Endothelial cell of umbilical vein (primary cell): ENCODE measurements at places on chromosomes 4 and X.

GRCh38 chr4:152258804-152259708 lies 276.8 kb downstream of the FBXW7 start:
- H3K4me3 ChIP-seq: no peak overlapping the region
- peak overlapping the region; percentile 96 for H3K27ac ChIP-seq
- H3K4me1 ChIP-seq: peaks cover 47% of the 10 kb centered on the region
- no peaks in the 10 kb centered on the region for H3K27me3 ChIP-seq
- peak; percentile 94 for DNase-seq

DNA sequence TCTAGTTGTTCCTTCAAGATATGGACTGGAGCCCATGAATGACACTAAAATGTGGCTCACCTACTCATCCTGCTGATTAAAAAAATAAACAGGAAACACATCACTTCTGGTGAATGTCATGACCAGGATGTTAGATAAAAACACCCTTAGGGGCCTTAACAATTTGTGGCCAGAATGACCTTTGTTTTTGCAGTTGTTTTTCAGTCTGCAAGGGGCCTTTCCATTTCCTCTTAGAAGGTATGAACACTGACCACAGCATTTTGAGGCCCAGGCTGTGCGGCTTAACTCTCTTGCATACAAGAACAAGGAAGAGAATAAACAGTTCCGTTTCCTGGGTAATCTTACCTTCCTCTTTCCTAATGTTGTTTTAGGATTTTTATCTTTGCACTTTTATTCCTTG lies 113.2 kb downstream of the IL1RAPL2 start:
- H3K36me3 ChIP-seq: no peaks in the 10 kb centered on the region
- H3K4me3 ChIP-seq: no peak overlapping the region
- no peak for DNase-seq
- H3K27me3 ChIP-seq: no peaks in the 10 kb centered on the region

GRCh38 chrX:24243188-24243587 lies 70.7 kb downstream of the SUPT20HL2 start:
- H3K27me3 ChIP-seq: no peaks in the 10 kb centered on the region
- no peak overlapping the region for H3K4me3 ChIP-seq
- no peaks in the 10 kb centered on the region for H3K36me3 ChIP-seq
- no peaks in the 10 kb centered on the region for H3K4me1 ChIP-seq
- no peak overlapping the region for H3K27ac ChIP-seq
- DNase-seq: no peak

DNA sequence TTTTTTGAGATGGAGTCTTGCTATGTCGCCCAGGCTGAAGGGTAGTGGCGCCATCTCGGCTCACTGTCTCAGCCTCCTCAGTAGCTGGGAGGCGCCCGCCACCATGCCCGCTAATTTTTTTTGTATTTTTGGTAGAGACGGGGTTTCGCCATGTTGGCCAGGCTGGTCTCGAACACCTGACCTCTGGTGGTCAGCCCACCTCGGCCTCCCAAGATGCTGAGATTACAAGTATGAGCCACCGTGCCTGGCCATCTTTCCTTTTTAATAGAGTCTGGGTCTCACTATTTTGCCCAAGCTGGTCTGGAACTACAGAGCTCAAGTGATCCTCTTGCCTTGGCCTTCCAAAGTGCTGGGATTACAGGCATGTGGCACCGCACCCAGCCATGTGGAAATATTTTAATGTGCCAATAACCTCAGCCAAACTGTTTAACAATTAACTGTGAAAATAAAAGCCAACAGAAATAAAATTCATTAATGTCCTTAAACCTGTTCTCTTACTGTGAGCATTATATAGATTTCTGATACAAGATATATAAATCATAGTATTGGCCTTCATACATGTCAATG lies 16.3 kb downstream of the PDS5A start:
- no peaks in the 10 kb centered on the region for H3K4me1 ChIP-seq
- H3K4me3 ChIP-seq: no peak overlapping the region
- DNase-seq: no peak
- H3K36me3 ChIP-seq: no peaks in the 10 kb centered on the region

DNA sequence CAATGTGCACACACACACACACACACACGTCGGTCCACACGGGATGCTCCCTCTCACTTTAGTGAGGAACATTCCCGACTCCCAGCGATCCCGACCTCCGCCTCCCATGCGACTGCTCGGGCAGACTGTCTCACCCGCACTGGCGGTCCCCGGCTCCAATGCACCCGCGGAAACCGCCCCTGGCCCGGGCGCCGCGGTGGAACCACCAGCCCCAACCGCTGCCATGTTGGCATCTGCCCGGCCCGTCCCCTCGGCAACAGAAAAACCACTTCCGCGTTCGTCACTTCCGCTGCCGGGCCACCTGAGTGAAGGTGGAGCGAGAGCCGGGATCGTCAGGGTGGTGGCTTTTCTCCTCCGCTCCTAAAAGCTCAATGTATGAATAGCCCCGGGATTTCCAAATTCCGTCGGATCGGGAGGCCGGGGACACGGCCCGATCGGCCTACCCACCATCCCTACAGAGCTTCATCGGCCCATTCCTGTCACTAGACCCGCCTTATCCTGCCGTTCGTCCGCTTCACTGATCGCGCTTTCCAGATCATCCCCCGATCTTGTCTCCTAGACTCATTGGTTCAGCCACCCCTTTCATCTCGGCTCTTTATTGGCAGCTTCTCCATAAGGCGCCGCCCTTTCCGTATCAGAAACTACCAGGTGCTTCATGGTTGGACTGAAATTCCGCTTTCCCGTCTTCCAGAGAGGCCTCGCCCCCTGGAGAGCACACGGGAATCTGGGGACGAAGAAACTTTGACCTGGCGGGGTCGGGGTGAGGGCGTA lies at the start of gene SLC35A2:
SLC35A2 (minus strand) TSS at position 235 of the 771 bp plus-strand sequence; CDS start at position 225, 10 bp downstream.
- peak; percentile 75 for DNase-seq
- H3K27ac ChIP-seq: peak within 1 kb of the TSS; percentile 49
- H3K36me3 ChIP-seq: no peaks in the 10 kb centered on the region
- H3K4me3 ChIP-seq: peak within 1 kb of the TSS; percentile 45
- peaks cover 9% of the 10 kb centered on the region for H3K4me1 ChIP-seq

DNA sequence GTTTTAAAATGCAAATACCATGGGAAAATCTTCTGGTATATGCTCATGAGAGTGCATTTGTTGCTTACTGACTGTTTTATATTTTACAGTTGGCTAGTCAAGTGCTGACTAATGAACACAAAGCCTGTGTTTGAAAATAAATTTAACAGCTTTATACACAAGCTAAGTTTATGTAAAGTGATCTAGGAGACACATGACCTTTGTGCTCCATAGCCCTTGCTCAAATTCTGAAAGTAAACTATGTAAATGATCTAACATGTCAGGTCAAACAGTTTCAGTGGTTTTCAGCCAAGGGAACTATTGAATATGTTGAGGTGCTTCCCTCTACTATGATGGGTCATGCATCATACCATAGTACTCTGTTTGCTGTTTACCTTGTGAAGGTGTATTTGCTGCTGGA lies 36.7 kb downstream of the DIAPH2 start:
- no peak for DNase-seq
- no peaks in the 10 kb centered on the region for H3K27me3 ChIP-seq
- no peak overlapping the region for H3K4me3 ChIP-seq
- H3K4me1 ChIP-seq: no peaks in the 10 kb centered on the region
- H3K36me3 ChIP-seq: no peaks in the 10 kb centered on the region

GRCh38 chr4:68466185-68466584 lies 18.9 kb downstream of the TMPRSS11E start:
- no peak overlapping the region for H3K4me3 ChIP-seq
- no peaks in the 10 kb centered on the region for H3K27me3 ChIP-seq
- H3K27ac ChIP-seq: no peak overlapping the region
- DNase-seq: no peak
- no peaks in the 10 kb centered on the region for H3K4me1 ChIP-seq
- H3K36me3 ChIP-seq: no peaks in the 10 kb centered on the region

DNA sequence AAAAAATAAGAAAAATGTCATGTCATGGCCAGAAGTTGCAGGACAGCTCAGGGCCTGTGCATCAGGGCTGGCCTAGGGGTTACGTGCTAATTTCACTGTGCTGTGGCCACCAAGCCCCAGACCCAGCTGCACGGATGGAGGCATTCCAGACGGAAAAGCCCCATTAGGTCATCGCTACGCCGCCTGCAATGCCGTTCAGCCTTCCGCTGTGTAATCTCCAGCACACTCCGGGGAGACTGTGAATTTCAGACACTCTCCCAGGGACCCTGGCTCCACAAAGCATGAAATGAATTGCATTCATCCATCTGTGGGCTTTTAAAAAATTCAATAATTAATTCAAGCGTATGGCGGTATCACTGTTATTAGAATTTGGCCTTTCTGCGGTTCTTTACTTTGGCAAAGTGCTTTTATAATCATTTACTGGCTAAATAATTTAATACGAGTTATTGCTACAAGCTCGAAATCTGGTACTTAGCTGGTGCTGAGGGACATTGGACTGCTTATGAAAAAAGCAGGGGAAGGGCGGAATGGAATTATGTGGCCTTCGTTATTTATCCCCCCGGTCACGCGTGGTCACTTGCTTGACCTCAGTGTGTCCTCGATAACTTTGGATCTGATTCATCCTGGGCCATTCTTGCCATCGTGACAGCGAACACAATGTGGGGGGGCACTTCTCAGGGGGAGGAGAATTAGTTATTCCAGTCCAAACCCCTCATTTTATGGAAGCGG lies 9.0 kb upstream of the NSG1 start:
- no peak for DNase-seq
- H3K27ac ChIP-seq: no peak overlapping the region
- peaks cover 4% of the 10 kb centered on the region for H3K27me3 ChIP-seq
- H3K36me3 ChIP-seq: no peaks in the 10 kb centered on the region
- H3K4me3 ChIP-seq: no peak overlapping the region
- H3K4me1 ChIP-seq: no peaks in the 10 kb centered on the region

GRCh38 chr4:136920092-136920881 lies 612.0 kb downstream of the PCDH18 start:
- H3K27ac ChIP-seq: no peak overlapping the region
- DNase-seq: no peak
- H3K27me3 ChIP-seq: no peaks in the 10 kb centered on the region
- H3K36me3 ChIP-seq: no peaks in the 10 kb centered on the region
- no peak overlapping the region for H3K4me3 ChIP-seq

- no peaks in the 10 kb centered on the region for H3K4me1 ChIP-seq
- peaks cover 9% of the 10 kb centered on the region for H3K36me3 ChIP-seq
- no peak for DNase-seq
- no peak overlapping the region for H3K27ac ChIP-seq
Measured at GRCh38 chr4:152626790-152627189, 53.0 kb downstream of the TMEM154 start.

DNA sequence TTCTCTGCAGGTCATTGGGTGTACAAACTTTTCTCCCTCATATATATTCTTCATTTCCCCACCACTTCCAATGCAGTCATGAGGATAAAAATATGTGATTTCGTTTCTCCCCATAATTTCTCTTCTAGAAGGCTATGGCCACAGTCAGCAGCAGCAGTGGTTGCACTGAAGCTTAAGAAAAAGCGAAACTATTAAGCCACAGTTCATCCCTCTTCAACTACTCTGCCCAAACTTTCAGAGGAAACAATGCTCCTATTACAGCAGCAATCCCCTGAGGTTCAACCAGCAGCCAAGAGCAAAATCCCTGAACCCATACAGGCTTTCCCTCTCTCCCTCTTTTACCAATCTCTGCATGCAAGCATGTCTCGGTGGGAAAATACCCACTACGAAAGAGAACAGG lies 298.6 kb downstream of the DHX15 start:
- no peak for DNase-seq
- no peaks in the 10 kb centered on the region for H3K36me3 ChIP-seq
- no peak overlapping the region for H3K4me3 ChIP-seq
- H3K27ac ChIP-seq: no peak overlapping the region
- no peaks in the 10 kb centered on the region for H3K27me3 ChIP-seq

DNA sequence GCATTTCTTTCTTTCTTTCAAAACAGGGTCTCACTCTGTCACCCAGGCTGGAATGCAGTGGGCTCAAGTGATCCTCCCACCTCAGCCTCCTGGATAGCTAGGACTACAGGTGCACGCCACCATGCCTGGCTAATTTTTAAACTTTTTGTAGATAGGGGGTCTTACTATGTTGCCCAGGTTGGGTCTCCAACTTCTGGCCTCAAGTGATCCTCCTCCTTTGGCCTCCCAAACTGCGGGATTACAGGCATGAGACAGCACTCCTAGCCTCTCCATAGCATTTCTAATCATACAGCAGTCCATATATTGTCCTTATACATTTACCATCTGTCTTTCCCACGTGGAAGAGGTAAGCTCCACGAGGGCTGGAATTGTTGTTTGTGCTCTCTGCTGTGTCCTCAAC lies 2.0 kb upstream of the FHIP1A start:
- H3K4me3 ChIP-seq: no peak overlapping the region
- H3K36me3 ChIP-seq: no peaks in the 10 kb centered on the region
- peaks cover 9% of the 10 kb centered on the region for H3K27me3 ChIP-seq

DNA sequence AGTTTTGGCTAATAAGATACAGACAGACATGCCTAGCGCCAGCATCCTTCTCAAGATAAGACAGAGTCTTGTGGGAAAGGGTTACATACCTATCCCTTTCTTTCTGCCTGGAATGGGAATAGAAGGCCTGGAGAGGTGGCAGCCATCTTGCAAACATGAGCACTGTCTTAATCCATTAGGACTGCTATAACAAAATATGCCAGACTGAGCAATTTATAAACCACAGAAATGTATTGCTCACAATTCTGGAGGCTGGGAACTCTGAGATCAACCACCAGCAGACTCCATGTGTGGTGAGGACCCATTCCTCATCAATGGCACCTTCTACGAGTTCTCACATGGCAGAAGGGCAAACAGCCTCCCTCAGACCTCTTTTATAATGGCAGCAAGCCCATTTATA lies 26.5 kb upstream of the NEIL3 start:
- no peak overlapping the region for H3K27ac ChIP-seq
- no peaks in the 10 kb centered on the region for H3K4me1 ChIP-seq
- H3K4me3 ChIP-seq: no peak overlapping the region
- no peaks in the 10 kb centered on the region for H3K36me3 ChIP-seq
- DNase-seq: no peak
- no peaks in the 10 kb centered on the region for H3K27me3 ChIP-seq

DNA sequence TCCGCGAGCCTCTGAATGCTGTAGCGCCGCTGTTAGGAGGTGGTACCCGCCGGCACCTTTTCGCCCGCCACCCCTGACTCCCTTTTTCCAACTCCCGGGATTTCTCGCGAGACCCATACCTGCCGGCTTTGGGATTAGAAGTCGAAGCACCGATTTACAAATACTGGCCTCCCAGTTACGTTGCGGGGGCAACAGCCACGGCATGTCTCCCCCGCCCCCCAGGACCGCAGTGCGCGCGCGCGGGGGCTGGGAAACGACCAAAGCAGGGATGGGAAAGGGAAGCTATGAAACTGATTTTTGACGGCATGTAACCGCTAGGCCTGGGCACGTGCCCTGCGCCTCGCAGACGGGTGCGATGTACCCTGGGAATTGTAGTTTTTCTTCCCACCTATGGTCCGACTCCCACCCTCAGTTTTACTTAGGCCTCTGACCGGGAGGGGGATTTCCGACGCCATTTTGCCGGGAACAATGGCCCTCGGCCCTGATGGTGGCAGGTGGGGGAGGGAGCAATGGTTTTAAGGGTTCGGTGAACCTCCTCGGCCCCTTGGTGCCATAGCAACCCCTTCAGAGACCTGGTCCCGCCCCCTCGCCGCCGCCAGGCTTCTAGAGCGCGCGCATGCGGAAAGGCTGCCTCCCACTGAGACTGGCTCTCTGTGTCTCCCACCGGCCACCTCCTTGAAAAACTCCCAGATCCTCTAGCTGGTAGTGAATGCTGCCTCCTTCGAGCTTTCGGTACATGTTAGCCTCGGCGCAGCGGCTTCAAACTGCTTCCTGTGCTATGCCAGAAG lies 772 bp upstream of the WNK3 start:
- H3K36me3 ChIP-seq: no peaks in the 10 kb centered on the region
- no peak overlapping the region for H3K27ac ChIP-seq
- H3K27me3 ChIP-seq: peaks cover 3% of the 10 kb centered on the region
- no peaks in the 10 kb centered on the region for H3K4me1 ChIP-seq
- DNase-seq: peak; percentile 75

GRCh38 chrX:13092455-13092941 lies 48.1 kb upstream of the FAM9C start:
- no peak overlapping the region for H3K4me3 ChIP-seq
- no peak overlapping the region for H3K27ac ChIP-seq
